ENCODE measurements at places on chromosomes 5 and 9.

DNA sequence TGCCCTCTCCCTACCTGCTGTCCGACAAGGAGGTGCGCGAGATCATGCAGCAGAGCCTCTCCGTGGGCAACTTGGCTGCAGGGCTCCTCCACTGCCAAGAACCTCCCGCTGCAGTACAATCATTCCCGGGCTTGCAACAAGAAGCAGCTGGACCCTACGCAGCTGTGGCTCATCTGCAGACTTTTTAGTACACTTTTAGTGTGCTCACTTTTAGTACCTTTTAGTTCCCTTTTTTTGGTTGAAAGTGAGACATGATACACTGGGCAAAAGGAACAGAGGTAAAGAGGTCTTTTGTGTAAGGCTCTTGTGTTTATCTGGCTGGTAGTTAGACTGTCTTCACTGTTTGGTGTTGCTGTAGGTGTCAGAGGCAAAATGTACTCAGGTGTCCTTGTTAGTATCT, 58.1 kb upstream of the SPTLC1 start:
- no peak for DNase-seq

GRCh38 chr5:139895647-139896046, 100.0 kb downstream of the PSD2 start:
- DNase-seq = no peak

DNA sequence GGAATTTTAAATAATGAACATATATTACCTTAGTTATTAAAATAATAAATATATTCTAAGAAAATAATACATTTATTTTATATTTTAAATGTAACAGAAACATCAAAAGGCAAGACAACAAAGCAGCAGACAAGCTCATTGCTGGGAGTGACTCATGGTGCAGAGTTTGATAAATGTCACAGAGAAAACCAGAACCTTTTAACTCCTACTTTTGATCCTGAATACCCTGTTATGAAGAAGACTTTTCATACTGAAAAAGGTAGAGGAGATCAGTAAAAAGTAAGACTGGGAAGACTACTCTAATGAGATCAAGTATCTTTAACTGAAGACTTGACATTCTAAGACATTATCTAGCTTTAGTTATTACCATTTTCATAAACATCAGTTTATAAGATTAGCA, 99.0 kb upstream of the GNA14 start:
- DNase-seq = no peak

DNA sequence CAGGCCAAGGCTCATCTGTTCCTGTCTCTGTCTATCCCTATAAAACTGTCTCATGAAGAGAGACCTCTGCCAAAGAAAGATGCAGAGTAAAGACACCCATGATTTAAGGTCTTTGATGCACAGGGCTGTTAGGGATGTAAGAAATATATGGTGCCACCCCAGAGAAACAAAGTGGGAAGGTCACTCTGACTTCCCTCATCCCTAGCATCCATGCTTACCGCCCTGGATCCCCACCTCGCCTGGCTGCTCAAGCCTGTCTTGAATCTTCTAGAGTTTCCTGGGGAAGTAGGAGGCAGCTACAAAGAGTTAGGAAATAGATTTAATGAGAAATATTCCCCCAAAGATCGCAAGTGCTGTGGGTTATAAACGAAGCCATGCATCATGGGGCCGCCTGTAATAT, 349.2 kb downstream of the SLIT3 start:
- DNase-seq = no peak

- no peak for DNase-seq
These were observed 154.5 kb downstream of the CWC27 start for GRCh38 chr5:64923151-64923685.

DNA sequence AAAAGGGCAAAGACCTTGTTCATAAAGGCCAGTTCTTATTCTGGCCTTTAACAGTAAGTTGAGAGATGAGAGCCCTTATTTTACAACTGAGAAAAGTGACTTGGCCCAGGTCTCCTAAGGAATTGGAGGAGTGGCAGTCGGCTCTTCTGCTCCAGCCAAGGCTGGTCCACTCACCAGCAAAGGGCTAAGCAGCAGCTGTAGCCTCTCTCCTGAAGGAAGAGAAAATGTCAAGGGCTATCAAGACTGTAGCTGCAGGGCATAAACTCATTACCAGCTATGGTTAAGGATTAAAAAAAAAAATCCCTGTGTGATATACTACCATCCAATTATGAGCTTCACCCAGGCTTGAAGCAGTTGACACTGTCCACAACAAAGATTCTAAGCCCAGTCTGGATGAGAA, 138.6 kb upstream of the RAD23B start:
- no peak for DNase-seq

DNA sequence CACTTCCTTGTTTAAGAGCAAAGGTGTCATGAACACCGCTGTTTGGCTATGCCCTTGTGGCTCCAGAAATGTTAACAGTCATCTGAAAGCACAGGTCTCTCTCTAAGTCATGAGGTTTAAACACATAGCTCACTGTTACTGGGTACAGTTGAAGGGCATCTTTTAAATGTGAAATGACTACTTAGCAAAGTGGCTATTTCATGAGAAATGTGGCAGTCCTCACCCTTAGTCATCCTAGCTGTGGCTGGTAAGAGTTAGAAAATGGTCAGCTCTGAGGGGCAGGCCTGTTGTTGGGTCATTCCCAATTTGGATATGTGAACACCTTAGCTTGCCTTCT, 24.2 kb upstream of the TMEM171 start:
- no peak for DNase-seq

- DNase-seq = no peak
These were observed 41.8 kb upstream of the KDM4C start for GRCh38 chr9:6715755-6716643.

GRCh38 chr5:123881759-123882244, 369.8 kb downstream of the CSNK1G3 start:
- no peak for DNase-seq

DNA sequence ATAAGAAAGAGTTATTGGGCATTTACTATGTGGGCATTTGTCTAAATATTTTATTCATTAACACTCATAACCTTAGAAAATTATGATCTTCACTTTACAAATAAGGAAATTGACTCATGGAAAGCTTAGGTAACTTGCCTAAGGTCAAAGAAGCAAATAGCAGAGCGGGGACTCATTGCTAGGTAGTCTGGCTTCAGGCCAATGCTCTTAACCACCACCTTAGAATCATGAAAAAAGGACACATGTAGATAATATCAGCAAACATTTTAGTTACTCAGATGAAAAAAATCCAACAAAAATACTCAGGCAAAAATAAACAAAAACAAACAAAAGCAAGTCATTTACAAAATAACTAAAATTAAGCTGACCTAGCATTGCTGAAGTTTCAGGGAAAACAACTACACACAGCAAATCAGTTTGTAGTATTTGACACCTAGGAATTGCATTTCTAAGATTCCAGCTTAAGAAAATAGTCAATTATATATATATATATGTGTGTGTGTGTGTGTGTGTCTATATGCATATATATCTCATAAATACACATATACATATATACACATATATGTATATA, 166.0 kb downstream of the HMHB1 start:
- DNase-seq = no peak

GRCh38 chr9:127569886-127570401, 42.1 kb upstream of the STXBP1 start:
- DNase-seq = no peak

- DNase-seq = no peak
These were observed 29.6 kb upstream of the CNOT6 start for GRCh38 chr5:180464603-180464970.

DNA sequence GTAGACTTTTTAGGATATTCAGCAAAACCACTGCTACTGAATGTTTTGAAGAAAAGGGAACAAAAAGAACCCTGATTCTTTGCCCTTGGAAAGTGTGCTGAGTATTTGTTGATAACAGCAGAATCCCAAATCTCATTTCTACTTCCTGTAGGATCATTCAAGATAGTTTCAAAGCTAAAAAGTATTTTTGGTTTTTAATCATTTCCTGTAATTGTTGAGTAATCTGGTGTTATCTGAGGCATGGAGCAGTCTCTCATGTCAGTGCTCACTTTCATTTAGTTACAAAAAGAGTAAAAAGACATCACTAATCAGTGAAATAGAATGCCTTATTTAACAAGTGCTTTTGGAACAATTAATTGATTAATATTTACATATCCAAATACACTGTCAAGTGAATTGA, 56.1 kb downstream of the ITGA2 start:
- no peak for DNase-seq

DNA sequence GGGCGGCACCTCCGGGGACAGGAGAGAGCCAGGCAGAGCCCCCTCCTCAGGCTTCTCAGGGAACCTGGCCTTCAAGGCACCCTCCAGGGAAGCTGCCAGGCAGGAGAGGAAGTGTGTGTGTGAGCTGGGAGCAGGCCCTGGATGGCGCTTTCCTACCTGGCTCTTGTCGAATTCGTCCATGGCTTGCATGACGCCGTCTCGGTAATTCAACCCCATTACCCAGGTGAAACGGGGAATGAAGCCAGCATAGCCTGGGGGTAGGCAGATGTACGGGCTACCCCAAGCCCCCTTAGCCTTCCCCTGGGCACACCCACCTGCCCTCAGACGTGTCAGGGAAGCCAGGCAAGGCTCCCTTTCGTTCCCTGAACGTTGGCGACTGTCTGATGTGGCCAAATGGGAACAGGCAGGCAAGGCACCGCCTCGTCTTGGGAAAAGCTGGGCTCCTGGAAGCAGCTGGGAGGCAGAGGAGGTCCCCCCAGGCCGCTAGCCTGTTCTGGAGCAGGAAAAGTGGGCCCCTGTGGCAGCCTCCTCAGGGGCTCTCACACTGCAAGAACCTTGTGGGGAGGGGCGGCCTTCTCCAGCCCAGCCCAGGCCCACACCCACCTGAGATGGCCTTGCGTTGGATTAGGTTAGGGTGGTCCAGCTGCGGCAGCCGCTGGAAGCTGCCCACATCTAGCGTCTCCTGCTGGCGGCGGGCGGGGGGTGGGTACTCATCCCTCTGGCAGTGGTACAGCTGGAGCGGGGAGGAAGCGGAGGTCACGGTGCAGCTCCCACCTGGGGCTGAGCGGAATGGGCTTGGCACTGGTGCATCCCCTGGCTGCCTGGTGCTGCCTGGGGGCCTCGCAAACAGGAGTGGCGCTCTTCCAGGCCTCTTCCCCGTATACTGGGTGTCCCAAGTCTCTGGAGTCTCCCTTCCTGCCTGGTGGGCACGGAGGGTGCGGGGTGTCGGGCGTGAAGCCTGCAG, 3.7 kb downstream of the TUBB4B start:
- no peak for DNase-seq

DNA sequence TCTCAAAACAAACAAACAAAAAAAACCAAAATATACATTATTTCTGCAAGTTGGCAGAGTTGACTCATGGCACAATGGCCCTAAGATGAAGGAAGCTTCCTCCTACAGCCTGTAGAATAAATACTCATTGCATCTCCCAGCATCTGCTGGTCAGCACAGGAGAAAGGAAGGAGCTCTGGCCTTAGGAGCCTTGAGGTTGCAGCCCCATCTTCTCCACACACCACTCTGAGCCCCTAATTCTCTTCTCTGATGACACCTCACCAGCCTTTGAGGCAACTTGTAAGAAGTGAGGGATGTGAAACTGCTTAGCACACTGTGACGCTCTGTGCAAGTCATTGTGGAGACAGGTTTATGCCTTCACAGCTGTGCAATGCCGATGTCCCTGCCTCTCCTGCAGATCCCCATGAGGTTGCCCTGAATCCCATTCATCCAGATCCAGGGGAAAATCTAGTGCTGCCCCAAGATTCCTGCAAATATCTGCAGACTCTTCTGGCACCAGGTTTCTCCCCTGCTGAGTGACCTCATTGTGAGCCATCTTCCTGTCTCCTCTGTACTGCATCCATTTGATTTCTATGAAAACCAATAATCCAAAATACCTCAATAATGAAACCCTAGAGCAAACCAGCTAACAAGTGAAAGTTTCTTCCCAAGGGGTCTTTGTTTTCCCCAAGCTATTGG, 65.3 kb upstream of the TGFBR1 start:
- DNase-seq = no peak

GRCh38 chr9:106156465-106156864, 462.1 kb downstream of the TMEM38B start:
- no peak for DNase-seq

DNA sequence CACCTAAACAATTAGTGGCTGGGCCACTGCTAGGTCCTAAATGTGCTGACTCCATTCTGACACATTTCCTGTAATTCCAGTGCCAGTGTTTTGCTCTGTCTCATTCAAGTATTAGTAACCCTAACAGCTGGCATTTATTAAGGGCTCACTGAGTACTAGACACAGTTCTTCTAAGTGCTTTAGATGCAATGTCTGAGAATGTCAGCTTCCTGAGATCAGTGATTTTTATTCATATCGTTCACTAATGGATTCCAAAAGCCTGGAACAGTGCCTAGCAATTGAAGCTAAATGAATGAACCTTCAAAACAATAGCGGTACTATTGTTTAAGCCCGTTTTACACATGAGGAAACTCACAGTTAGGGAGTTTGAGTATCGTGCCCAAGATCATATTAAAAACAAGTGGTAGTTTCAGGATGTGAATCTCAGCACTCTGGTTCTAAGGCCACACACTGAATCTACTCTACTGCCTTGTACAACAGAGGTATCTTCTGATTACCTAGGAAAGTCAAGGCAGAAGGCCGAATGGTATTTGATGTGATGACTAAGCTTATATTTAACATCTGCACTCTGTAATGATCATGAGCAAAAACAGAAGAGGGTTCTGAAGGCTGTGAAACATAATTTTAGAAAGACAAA, 304.0 kb downstream of the PJA2 start:
- no peak for DNase-seq

GRCh38 chr5:9105851-9106250, 440.0 kb downstream of the SEMA5A start:
- no peak for DNase-seq

GRCh38 chr5:96247097-96247701, 185.8 kb downstream of the PCSK1 start:
- no peak for DNase-seq
